Spleen (tissue), 13 donors: ENCODE measurements at places on chromosomes 1 and 21. TPM values are rescaled to one million over a fixed set of nuclear protein-coding genes. Genes with fewer than 3 reads are reported as not detected.
A peak's percentile ranks its signal among the peaks of the same experiment; 100 is the strongest.

DNA sequence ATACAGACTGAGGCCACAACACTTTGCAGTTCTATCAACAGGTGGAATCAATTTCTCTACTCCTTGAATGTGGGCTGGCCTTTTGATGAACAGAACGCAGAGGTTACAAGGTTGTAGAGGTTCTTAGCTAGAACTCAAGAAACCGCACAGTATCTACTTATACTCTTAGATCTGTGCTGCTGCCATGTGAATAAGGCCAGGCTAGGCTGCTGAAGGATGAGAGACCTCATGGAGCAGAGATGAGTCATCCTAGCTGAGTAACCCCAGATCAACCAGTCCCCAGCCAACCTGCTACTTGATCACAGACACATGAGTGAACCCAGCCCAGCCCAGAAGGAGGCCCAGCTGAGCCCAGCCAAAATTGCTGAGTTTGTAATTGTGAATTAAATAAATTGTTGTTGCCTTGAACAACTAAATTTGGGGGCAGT, 35.3 kb upstream of the BCAR3 start:
- no peak overlapping the region for H3K27ac ChIP-seq
- H3K4me1 ChIP-seq = peaks cover 29% of the 10 kb centered on the region
- no peak for DNase-seq
- H3K27me3 ChIP-seq = no peaks in the 10 kb centered on the region
- no peak overlapping the region for H3K4me3 ChIP-seq

- H3K36me3 ChIP-seq = no peaks in the 10 kb centered on the region
- no peaks in the 10 kb centered on the region for H3K27me3 ChIP-seq
- no peak overlapping the region for H3K27ac ChIP-seq
- no peak for DNase-seq
- H3K4me1 ChIP-seq = no peaks in the 10 kb centered on the region
- no peak overlapping the region for H3K4me3 ChIP-seq
These were observed 1577.9 kb downstream of the PLA2G4A start for GRCh38 chr1:188406636-188407035.

DNA sequence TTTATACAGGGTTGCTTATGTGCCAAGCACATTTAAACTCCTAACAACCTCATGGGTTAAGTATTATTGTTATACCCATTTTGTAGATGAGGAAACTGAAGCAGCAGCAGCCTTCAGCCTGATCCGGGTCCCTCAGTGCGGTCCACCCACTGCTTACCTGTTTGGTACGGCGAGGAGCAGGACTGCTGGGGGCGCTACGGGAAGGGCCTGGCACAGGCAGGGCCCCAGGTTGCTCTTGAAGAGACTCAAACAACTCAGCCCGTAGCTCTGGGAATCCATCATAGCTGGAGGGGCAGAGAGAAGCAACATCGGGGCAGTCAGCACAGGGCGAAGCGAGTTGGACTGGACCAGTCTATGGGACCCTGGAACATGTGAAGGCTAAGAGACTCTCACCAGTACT, 9.2 kb downstream of the DENND4B start:
- peak; percentile 47 for DNase-seq
- H3K36me3 ChIP-seq = peaks cover 95% of the 10 kb centered on the region
- no peak overlapping the region for H3K27ac ChIP-seq
- peaks cover 18% of the 10 kb centered on the region for H3K4me1 ChIP-seq
- H3K4me3 ChIP-seq = no peak overlapping the region
- no peaks in the 10 kb centered on the region for H3K27me3 ChIP-seq

DNA sequence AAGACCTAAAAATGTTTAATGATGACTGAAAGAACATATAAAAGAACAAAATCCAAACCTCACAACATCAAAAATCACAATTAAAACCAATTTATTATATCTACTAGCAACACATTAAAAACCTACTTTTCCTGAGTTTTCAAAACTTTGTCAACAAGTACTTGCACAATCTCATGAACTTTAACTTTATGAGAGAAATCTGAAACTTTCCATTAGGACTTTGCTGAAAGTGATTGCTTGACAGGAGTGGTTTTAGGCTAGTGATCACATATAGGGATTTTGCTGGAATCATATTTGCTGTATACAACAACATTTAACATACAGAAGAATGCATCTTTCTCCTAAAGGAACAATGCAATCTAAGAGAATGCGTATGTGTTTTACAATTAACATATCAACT, 13.2 kb downstream of the HNRNPR start:
- no peaks in the 10 kb centered on the region for H3K36me3 ChIP-seq
- H3K27me3 ChIP-seq = no peaks in the 10 kb centered on the region
- H3K4me1 ChIP-seq = peaks cover 17% of the 10 kb centered on the region
- no peak overlapping the region for H3K27ac ChIP-seq

DNA sequence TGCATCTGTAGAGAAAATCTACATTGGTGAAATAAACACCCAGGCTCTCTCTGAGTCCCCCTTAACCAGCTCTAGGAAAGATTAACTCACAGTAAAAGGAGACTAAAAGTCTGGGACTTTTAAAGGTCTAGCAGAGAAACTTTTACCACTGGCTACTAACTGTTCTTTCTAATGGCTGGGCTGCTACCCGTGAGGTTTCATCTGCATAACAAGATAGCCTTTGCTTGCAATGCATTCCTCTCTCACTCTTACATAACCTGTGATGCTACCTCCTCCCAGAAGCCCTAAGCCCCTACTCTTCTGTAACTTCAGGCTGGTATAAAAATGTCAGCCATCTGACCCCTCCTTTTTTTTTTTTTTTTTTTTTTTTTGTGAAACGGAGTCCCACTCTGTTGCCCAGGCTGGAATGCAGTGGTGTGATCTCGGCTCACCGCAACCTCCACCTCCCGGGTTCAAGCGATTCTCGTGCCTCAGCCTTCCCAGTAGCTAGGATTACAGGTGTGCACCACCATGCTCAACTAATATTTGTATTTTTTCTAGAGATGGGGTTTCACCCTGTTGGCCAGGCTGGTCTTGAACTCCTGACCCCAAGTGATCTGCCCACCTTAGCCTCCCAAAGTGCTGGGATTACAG, 344.2 kb downstream of the RGS7 start:
- H3K27ac ChIP-seq = no peak overlapping the region
- no peaks in the 10 kb centered on the region for H3K36me3 ChIP-seq
- H3K4me1 ChIP-seq = no peaks in the 10 kb centered on the region

- H3K4me1 ChIP-seq = no peaks in the 10 kb centered on the region
- DNase-seq = no peak
- H3K27me3 ChIP-seq = no peaks in the 10 kb centered on the region
- no peaks in the 10 kb centered on the region for H3K36me3 ChIP-seq
- no peak overlapping the region for H3K27ac ChIP-seq
- H3K4me3 ChIP-seq = no peak overlapping the region
These were observed 16.0 kb upstream of the ZFYVE9 start for GRCh38 chr1:52125736-52126359.

BMP8A gene
- total RNA-seq = 2.2 TPM

GRCh38 chr1:205387845-205388244, 31.1 kb upstream of the KLHDC8A start:
- no peaks in the 10 kb centered on the region for H3K4me1 ChIP-seq
- no peak overlapping the region for H3K4me3 ChIP-seq
- DNase-seq = no peak
- H3K27me3 ChIP-seq = peaks cover 14% of the 10 kb centered on the region
- H3K27ac ChIP-seq = no peak overlapping the region

DNA sequence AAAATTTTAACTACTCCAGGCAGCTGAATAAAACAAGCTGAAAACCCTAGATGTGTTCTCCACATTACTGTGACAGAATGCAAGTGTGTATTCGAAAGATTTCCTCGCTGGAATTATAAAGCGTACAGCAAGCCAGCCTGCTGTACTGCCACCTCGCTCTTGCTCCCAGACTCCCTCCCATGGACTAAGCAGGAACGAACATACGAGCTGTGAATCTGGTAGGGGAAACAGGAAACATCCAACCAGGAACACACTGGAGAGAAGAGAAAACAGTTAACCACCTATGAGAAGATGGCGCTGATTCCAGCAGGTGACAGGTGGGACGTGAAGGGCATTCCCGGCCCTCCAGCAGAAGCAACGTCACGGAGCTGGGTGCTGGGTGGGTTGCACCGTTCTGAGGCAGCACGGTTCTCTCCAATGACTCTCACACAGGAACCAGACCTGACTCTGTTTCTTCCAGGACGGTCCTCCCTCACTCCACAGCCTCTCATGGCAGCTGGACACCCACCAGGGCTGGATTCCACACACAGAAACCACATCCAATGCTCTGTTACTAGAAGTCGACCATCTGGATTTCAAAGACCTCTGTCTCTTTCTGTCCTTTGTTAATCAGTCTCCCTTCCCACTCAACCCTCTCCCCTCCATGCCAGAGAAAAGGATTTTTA, 219.2 kb downstream of the RERE start:
- H3K4me3 ChIP-seq = no peak overlapping the region
- H3K27ac ChIP-seq = peak overlapping the region; percentile 52
- no peaks in the 10 kb centered on the region for H3K27me3 ChIP-seq
- peaks cover 28% of the 10 kb centered on the region for H3K4me1 ChIP-seq
- peaks cover 11% of the 10 kb centered on the region for H3K36me3 ChIP-seq

MAP3K21 gene
- total RNA-seq = 1.5 TPM

DNA sequence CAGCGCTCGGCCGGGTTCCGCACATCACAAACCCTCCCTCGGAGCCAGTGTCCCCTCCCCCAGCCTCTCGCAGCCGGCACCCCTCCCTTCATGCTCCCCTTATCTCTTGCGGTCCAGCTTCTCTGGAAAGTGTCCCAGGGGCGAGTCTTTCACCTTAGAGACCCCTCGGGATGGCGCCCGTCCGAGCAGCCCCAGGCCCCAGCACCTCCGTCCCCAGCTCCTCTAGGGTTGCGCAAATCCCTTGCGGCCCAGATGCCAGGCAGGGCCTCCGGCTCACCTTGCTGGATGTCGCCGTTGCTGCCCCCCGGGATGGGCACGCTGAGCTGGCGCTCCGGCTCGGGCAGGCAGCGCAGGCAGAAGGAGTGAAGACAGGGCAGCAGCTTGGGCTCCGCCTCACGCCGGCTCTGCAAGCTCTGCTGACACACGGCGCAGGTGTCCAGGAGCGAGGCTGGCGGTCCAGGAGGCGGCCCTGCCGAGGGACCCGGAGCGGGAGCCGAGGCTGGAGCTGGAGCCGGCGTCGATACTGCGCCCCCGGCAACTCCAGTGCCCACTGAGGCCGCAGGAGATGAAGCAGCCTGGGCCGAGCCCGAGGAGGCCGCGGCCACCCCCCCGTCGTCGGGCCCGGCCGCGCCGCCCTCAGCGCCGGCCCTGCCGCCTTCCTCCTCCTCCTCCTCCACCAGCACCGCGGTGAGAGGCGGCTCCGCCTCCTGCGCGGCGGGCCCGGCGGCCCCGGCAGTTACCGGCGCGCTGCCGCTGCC, 550 bp downstream of the TRIM33 start:
- no peaks in the 10 kb centered on the region for H3K27me3 ChIP-seq
- no peaks in the 10 kb centered on the region for H3K36me3 ChIP-seq
- peak overlapping the region; percentile 99 for H3K27ac ChIP-seq
- H3K4me3 ChIP-seq = peak overlapping the region; percentile 98
- H3K4me1 ChIP-seq = peaks cover 66% of the 10 kb centered on the region

ST6GALNAC5 gene
- 1.8 TPM for total RNA-seq

GRCh38 chr1:42951588-42951987, 7.1 kb downstream of the SLC2A1 start:
- DNase-seq = no peak
- H3K36me3 ChIP-seq = no peaks in the 10 kb centered on the region
- peak overlapping the region; percentile 91 for H3K27ac ChIP-seq
- H3K4me3 ChIP-seq = no peak overlapping the region

AVPR1B gene
- not detected for total RNA-seq

KCNK1 gene
- total RNA-seq = 2.9 TPM

SDHC gene
- 147 TPM for total RNA-seq

CHRM3 gene
- total RNA-seq = 3.8 TPM

DNA sequence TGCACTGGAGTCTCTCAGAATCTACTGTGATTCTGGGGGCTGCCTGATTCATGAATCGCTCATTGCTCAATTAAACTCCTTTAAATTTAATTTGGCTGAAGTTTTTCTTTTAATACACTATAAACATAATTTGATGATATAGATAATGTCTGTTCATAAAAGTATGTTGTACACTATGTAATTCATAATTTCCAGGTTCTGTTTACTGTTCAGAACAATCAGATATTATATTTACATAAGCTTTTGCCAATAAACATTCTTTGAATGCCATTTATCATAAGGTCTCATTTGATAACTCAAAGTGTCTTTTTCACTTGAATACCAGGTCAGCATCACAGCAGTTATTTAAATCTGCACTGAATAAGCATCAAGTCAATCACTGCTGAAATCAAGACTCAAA, 39.6 kb downstream of the PIGK start:
- H3K27me3 ChIP-seq = no peaks in the 10 kb centered on the region
- H3K4me3 ChIP-seq = no peak overlapping the region
- no peaks in the 10 kb centered on the region for H3K4me1 ChIP-seq
- no peak overlapping the region for H3K27ac ChIP-seq

SLC1A7 gene
- not detected for total RNA-seq

- no peak overlapping the region for H3K27ac ChIP-seq
- DNase-seq = no peak
- H3K36me3 ChIP-seq = no peaks in the 10 kb centered on the region
These were observed 139.1 kb upstream of the ZNHIT6 start for GRCh38 chr1:85847356-85847755.

DNA sequence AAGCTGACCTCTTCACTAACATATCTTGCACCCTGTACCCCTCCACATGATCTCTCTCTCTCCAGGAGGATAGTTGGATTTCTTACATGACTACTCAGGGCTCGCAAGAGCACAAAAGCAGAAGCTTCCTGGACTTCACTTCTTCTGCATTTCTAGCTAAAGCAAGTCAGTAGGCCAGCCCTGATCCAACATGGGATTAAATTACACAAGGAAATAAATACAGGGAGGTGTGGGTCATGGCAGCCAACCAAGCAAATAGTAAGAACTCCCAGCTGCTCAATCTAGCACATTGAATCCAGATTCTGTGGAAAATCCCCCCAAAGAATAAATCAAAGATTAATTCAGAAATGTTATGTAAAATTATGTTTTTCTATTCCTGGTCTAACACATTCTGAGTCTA, 33.3 kb downstream of the KLHDC7A start:
- no peak for DNase-seq
- H3K4me1 ChIP-seq = no peaks in the 10 kb centered on the region
- H3K4me3 ChIP-seq = no peak overlapping the region

FAM76A gene
- 10.1 TPM for total RNA-seq

OLFML2B gene
- 12.6 TPM for total RNA-seq

ANGPTL3 gene
- not detected for total RNA-seq

DNA sequence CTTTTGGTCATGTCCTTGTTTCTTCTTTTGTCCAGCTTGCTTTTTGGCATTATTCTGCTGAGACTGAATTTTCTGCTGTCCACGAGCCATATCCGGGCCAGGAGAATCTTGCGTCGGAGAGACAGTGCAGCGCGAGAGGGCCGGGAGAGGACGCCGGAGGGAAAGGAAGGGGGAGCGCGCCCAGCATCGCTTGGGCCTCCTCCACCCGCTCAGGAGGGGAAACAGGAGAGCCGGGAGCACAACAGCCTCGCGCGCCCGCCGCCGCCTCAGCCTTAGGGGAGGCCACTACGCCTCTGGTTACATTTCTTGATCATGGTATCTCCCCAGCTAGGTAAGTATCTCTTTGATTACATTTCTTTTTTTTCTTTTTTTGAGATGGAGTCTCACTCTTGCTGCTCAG, 7.4 kb upstream of the DEGS1 start:
- H3K27me3 ChIP-seq = no peaks in the 10 kb centered on the region
- DNase-seq = peak; percentile 90
- H3K4me3 ChIP-seq = no peak overlapping the region
- peaks cover 14% of the 10 kb centered on the region for H3K4me1 ChIP-seq
- H3K27ac ChIP-seq = no peak overlapping the region

AHCYL1 gene
- total RNA-seq = 54.2 TPM

GRCh38 chr1:216721062-216721461, 2.2 kb downstream of the ESRRG start:
- H3K4me3 ChIP-seq = no peak overlapping the region
- no peaks in the 10 kb centered on the region for H3K27me3 ChIP-seq
- H3K4me1 ChIP-seq = no peaks in the 10 kb centered on the region
- no peak for DNase-seq

SELP gene
- total RNA-seq = 4.1 TPM

GRCh38 chr1:101005871-101006270, 19.7 kb downstream of the DPH5 start:
- H3K4me3 ChIP-seq = no peak overlapping the region
- H3K27me3 ChIP-seq = no peaks in the 10 kb centered on the region
- DNase-seq = no peak
- H3K27ac ChIP-seq = peak overlapping the region; percentile 87
